Testis (tissue), 5 donors: ENCODE measurements at places on chromosomes 7 and 10. TPM values are rescaled to one million over a fixed set of nuclear protein-coding genes. Genes with fewer than 3 reads are reported as not detected.

Gene PDZD7
- 3.5 TPM for total RNA-seq

Gene SFTPA2
- total RNA-seq: 0.31 TPM

Gene RBAK
- 10.5 TPM for total RNA-seq

Gene GAD2
- 2.2 TPM for total RNA-seq

Gene HEPACAM2
- 2.7 TPM for total RNA-seq

Gene RAPGEF5
- 63.8 TPM for total RNA-seq

Gene CUBN
- 39.3 TPM for total RNA-seq

Gene STAG3
- total RNA-seq: 224 TPM

Gene ASZ1
- total RNA-seq: 18.1 TPM
